ENCODE measurements at places on chromosomes 6 and 20. TPM values are rescaled to one million over a fixed set of nuclear protein-coding genes. Genes with fewer than 3 reads are reported as not detected.

MOG gene
- total RNA-seq, result not detected

GRCh38 chr20:41927189-41927588 lies 309.0 kb upstream of the CHD6 start:
- H3K4me3 ChIP-seq, result no peak overlapping the region
- H3K36me3 ChIP-seq, result no peaks in the 10 kb centered on the region
- no peaks in the 10 kb centered on the region for H3K4me1 ChIP-seq
- H3K27me3 ChIP-seq, result peaks cover 3% of the 10 kb centered on the region
- H3K27ac ChIP-seq, result no peak overlapping the region

DNA sequence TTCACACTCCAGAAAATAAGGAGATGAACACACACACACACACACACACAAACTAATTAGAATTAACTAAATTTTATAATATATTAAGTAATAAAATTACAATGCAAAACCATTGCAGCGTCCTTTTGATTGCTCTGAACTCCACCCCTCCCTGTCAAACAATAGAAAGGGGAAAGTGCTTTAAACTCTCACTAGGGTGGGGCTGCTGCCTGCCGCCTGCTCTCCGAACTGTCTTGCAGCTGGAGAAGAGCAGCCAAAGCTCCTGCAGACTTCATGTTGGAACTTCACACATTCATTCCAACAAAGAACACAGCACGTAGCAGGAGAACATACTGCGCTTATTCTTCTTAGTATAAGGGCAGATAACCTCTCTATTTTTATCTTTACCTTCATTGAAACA lies 83.2 kb downstream of the GCLC start:
- H3K4me1 ChIP-seq, result no peaks in the 10 kb centered on the region
- H3K4me3 ChIP-seq, result no peak overlapping the region
- no peak for DNase-seq
- H3K36me3 ChIP-seq, result no peaks in the 10 kb centered on the region
- H3K27me3 ChIP-seq, result peaks cover 2% of the 10 kb centered on the region
- no peak overlapping the region for H3K27ac ChIP-seq

BCAS4 gene
- 9.3 TPM for total RNA-seq

GRCh38 chr6:36599791-36600209 lies 5.6 kb downstream of the SRSF3 start:
- no peaks in the 10 kb centered on the region for H3K27me3 ChIP-seq
- peak overlapping the region; percentile 97 for H3K4me3 ChIP-seq
- peak overlapping the region; percentile 81 for H3K27ac ChIP-seq
- H3K4me1 ChIP-seq, result peaks cover 80% of the 10 kb centered on the region

Measured in activated T-helper 1 cell treated with anti-CD3 and anti-CD28 coated beads, Interleukin-12 subunit alpha, Interleukin-12 subunit beta, Interleukin-2, Interleukin-4 antibody, amounts not matched to agents 30 ng/mL and 10 ng/mL and 1 ng/mL, durations not matched to agents 14 hours and 24 hours and 36 hours (primary cell).